ENCODE measurements at places on chromosomes 2 and 18.

DNA sequence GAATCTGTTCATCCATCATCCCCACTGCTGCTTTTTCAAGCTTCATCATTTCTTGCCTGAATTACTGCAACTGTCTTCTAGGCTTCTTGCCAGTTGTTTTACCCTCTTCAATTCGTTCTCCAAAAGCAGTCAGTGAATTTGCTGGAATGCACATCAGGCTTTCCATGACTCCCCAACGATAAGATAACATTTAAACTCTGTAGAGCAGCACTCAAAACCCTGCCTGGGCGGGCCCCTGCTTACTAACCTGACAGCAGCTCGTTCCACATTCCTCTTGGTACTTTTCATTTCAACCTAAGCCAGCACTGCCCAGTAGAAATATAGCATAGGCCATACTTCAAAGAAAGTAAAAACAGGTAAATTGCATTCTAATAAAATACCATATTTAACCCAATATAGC is 342.9 kb downstream of the SUCLG1 start:
- no peak for DNase-seq

GRCh38 chr2:124320051-124320688 is 295.1 kb downstream of the CNTNAP5 start:
- DNase-seq: no peak

DNA sequence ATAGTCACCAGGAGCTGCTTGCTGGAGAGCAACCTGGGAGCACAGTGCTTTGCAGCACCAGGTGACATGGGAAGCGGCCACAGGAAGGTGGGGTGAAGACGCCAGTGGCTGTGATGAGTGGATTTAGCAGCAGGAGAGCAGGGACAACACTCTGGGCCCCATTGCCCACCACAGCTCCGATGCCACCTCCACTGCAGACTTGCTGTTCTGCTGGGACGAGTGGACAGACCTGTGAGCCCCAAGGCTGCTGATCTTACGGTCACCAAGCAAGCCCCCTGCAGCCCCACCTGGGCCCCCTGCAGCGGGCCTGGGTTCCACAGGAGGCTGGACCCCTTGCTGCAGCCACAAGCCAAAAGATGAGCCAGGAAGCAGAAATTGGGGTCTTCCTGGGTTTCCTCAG is 73.7 kb downstream of the CTIF start:
- DNase-seq: no peak

GRCh38 chr2:167420211-167420610 is 531.9 kb downstream of the XIRP2 start:
- DNase-seq: no peak

- no peak for DNase-seq
These were observed 515 bp downstream of the TSHZ1 start for GRCh38 chr18:75211002-75211621.

DNA sequence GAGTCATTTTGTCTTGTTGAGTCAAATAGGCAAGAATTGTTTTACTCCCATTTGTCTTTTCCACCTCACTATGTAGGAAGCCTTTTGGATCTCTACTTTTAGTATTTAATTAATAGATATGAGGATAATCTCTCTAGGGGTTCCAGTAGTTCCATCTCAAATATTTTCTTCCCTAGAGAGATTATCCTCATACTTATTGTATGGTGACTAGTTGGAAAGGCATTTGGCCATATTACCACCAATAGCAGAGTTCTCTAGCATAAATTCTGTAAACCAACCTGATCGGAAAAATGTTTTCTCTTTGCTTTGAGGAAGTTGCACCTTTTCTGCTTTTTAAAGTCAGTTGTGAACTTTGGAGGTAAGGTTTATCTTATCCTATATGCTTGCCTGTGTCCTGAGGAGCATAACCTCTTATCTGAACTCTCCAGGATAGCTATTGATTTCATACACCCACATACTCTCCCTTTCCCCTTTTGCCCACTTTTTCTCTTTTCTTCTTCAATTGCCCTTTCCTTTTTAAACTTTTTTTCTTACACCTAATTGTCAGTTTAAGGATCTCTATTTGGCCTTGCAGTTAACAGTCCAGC is 100.8 kb downstream of the GALNT1 start:
- DNase-seq: peak; percentile 10
